Heart right ventricle (tissue), 16 donors: ENCODE measurements at places on chromosomes 2 and 18. TPM values are rescaled to one million over a fixed set of nuclear protein-coding genes. Genes with fewer than 3 reads are reported as not detected.

The LYPD6 gene
- total RNA-seq: 0.55 TPM

The IMMT gene
- total RNA-seq: 326 TPM

The CACNB4 gene
- 0.33 TPM for total RNA-seq

The SCN9A gene
- 2.9 TPM for total RNA-seq

The CRACDL gene
- total RNA-seq: 3.6 TPM

The GCG gene
- not detected for total RNA-seq

The CLEC4F gene
- not detected for total RNA-seq

The LYPD6B gene
- total RNA-seq: not detected

The FBLN7 gene
- total RNA-seq: 1.7 TPM

The GAD1 gene
- total RNA-seq: not detected

The RNF25 gene
- 14.3 TPM for total RNA-seq

The TACR1 gene
- not detected for total RNA-seq

The FLACC1 gene
- 15.9 TPM for total RNA-seq

The AQP4 gene
- total RNA-seq: 0.94 TPM

The SH3RF3 gene
- total RNA-seq: 9.0 TPM

The CAPN10 gene
- total RNA-seq: 22.0 TPM

The MAP3K19 gene
- total RNA-seq: not detected

The VIT gene
- 3.0 TPM for total RNA-seq

The EMX1 gene
- total RNA-seq: not detected

The COPS7B gene
- total RNA-seq: 17.1 TPM

The LCT gene
- total RNA-seq: not detected

The OTOS gene
- not detected for total RNA-seq

The CD8A gene
- total RNA-seq: 0.45 TPM

The CNTNAP5 gene
- not detected for total RNA-seq

The COLEC12 gene
- total RNA-seq: 5.4 TPM

The HOXD1 gene
- not detected for total RNA-seq

The PID1 gene
- 5.3 TPM for total RNA-seq

The GKN1 gene
- total RNA-seq: not detected

The RTP5 gene
- total RNA-seq: not detected

The ZNF397 gene
- 14.2 TPM for total RNA-seq

The NEU2 gene
- not detected for total RNA-seq

The UGT1A1 gene
- not detected for total RNA-seq

The ALPG gene
- total RNA-seq: not detected

The SNORC gene
- total RNA-seq: 0.71 TPM

The PSMG2 gene
- 36.2 TPM for total RNA-seq

The NPAS2 gene
- total RNA-seq: 46.0 TPM

The TXNDC2 gene
- total RNA-seq: not detected

The ABCG8 gene
- total RNA-seq: 1.4 TPM

The HAAO gene
- total RNA-seq: 2.2 TPM

The IL37 gene
- not detected for total RNA-seq

The MYCN gene
- total RNA-seq: 1.00 TPM

The TRPM8 gene
- not detected for total RNA-seq

The NEUROD1 gene
- total RNA-seq: not detected

The DNAH6 gene
- total RNA-seq: 0.11 TPM

The ANKRD62 gene
- total RNA-seq: not detected

The TWIST2 gene
- total RNA-seq: 0.73 TPM

The HNMT gene
- 7.8 TPM for total RNA-seq

The CFAP65 gene
- total RNA-seq: not detected
